ENCODE measurements at places on chromosomes 7 and 10. TPM values are rescaled to one million over a fixed set of nuclear protein-coding genes. Genes with fewer than 3 reads are reported as not detected.

PNLIPRP1 gene
- polyA plus RNA-seq = not detected

UCN3 gene
- not detected for polyA plus RNA-seq

SPDYE9 gene
- polyA plus RNA-seq = 0.19 TPM

CCL26 gene
- not detected for polyA plus RNA-seq

ZNF316 gene
- polyA plus RNA-seq = 2.1 TPM

DEPP1 gene
- polyA plus RNA-seq = not detected

NKX1-2 gene
- not detected for polyA plus RNA-seq

AIMP2 gene
- polyA plus RNA-seq = 25.9 TPM

CFTR gene
- polyA plus RNA-seq = not detected

GNG11 gene
- polyA plus RNA-seq = 2.6 TPM

SEC61A2 gene
- polyA plus RNA-seq = 1.5 TPM

ZFYVE27 gene
- 35.4 TPM for polyA plus RNA-seq

OR2A12 gene
- not detected for polyA plus RNA-seq

ANXA8L1 gene
- polyA plus RNA-seq = not detected

RNF148 gene
- not detected for polyA plus RNA-seq

RBP4 gene
- polyA plus RNA-seq = not detected

UCMA gene
- not detected for polyA plus RNA-seq

MET gene
- not detected for polyA plus RNA-seq

MOGAT3 gene
- polyA plus RNA-seq = not detected

NFE2L3 gene
- polyA plus RNA-seq = 4.9 TPM

PDE6C gene
- polyA plus RNA-seq = not detected

OGDHL gene
- polyA plus RNA-seq = not detected

TMEM176B gene
- polyA plus RNA-seq = 2.4 TPM

ASAH2 gene
- 1.5 TPM for polyA plus RNA-seq

GIMAP5 gene
- 16.3 TPM for polyA plus RNA-seq

CLDN3 gene
- polyA plus RNA-seq = not detected

CLDN15 gene
- 2.2 TPM for polyA plus RNA-seq

NME8 gene
- not detected for polyA plus RNA-seq

EPHB6 gene
- 37.6 TPM for polyA plus RNA-seq

SPDYE11 gene
- polyA plus RNA-seq = 0.19 TPM

ACTR3C gene
- 5.2 TPM for polyA plus RNA-seq

NPVF gene
- polyA plus RNA-seq = not detected

PDE1C gene
- polyA plus RNA-seq = not detected

PAPOLB gene
- not detected for polyA plus RNA-seq

EGR2 gene
- polyA plus RNA-seq = 2.6 TPM

PLA2G12B gene
- not detected for polyA plus RNA-seq

VDAC2 gene
- 134 TPM for polyA plus RNA-seq

MRC1 gene
- polyA plus RNA-seq = not detected

PRKG1 gene
- 0.36 TPM for polyA plus RNA-seq

TMEM139 gene
- polyA plus RNA-seq = not detected

LAMB1 gene
- not detected for polyA plus RNA-seq

ECHDC3 gene
- polyA plus RNA-seq = 0.73 TPM

GPR37 gene
- not detected for polyA plus RNA-seq

GFRA1 gene
- not detected for polyA plus RNA-seq

C7orf57 gene
- not detected for polyA plus RNA-seq

CACNB2 gene
- polyA plus RNA-seq = 0.79 TPM

DNAH11 gene
- not detected for polyA plus RNA-seq

OPN4 gene
- polyA plus RNA-seq = not detected

SLC29A4 gene
- polyA plus RNA-seq = not detected

CFAP69 gene
- polyA plus RNA-seq = 0.54 TPM

CYP26A1 gene
- polyA plus RNA-seq = not detected

IL15RA gene
- 6.4 TPM for polyA plus RNA-seq

ZNF32 gene
- polyA plus RNA-seq = 62.2 TPM

UNC5B gene
- not detected for polyA plus RNA-seq

C10orf53 gene
- not detected for polyA plus RNA-seq

PDLIM1 gene
- polyA plus RNA-seq = 357 TPM

KIF11 gene
- polyA plus RNA-seq = 0.68 TPM

PDAP1 gene
- 33.8 TPM for polyA plus RNA-seq

CYP17A1 gene
- 0.09 TPM for polyA plus RNA-seq

All from IgD-negative memory B cell (primary cell).